Endothelial cell of umbilical vein (primary cell): ENCODE measurements at places on chromosomes 4 and X. TPM values are rescaled to one million over a fixed set of nuclear protein-coding genes. Genes with fewer than 3 reads are reported as not detected.

DNA sequence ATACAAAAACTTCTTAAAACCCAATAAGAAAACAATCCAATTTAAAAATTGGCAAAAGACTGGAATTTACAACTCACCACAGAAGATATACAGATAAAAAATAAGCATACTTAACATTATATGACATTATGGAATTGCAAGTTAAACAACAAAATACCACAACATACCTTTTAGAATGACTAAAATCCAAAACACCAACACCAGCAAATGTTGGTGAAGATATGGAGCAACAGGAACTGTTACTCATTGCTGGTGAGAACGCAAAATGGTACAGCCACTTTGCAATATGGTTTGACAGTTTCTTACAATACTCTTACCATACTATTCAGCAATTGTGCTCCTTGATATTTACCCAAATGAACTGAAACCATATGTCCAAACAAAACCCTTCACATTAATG, 112.4 kb downstream of the ADGRL3 start:
- no peak overlapping the region for H3K4me3 ChIP-seq
- H3K27ac ChIP-seq = no peak overlapping the region
- H3K27me3 ChIP-seq = no peaks in the 10 kb centered on the region
- H3K4me1 ChIP-seq = no peaks in the 10 kb centered on the region

DNA sequence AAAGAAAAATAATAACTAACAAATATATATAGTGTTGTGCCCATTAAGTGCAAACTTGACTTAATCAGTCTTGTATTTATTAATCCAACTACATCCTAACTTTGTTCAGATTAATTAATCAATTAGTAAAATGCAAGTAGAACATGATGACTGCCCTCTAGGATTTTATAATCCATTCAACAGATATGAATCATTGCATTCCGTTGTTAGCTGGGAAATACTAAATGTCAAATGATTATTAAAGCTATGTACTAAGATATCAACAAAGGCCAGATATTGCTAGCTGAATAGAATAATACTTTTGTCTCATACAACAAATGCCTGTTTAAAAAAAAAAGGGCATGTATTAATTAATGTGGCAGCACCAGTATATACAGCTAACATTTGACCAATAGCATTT, 1366.3 kb downstream of the STIM2 start:
- H3K36me3 ChIP-seq = no peaks in the 10 kb centered on the region
- H3K4me1 ChIP-seq = no peaks in the 10 kb centered on the region
- no peaks in the 10 kb centered on the region for H3K27me3 ChIP-seq
- no peak overlapping the region for H3K4me3 ChIP-seq
- no peak overlapping the region for H3K27ac ChIP-seq
- DNase-seq = no peak

DNA sequence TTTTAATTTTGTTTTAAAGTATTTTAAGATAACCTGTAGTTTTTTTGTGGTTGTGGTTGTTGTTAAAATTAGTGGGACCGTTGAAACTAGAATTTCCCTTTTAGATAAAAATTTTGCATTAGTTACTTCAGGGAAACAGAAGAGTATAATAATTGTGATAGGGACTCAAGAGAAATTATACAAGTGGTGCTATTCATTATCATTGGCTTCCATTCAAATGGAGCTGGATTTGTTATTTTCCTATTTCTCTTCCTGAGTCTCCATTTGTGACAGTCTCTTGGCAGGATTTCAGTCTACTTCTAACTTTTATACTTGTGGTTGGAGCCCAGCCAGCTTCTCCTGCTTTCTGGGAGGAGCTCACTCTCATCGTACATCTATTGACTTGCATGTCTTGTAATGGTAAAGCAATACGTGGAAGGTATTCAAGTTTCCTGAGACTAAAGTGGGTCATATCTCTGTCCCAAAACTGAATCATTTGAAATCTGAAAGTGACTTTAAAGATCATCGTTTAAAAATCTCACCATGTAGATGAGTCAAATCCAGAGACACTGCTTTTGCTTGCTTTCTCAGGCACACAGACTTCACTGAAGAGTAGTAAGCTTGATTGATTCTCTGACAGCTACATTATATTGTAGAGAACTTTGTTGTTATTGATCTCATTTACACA, 155.8 kb downstream of the RPA4 start:
- H3K4me3 ChIP-seq = no peak overlapping the region
- H3K36me3 ChIP-seq = no peaks in the 10 kb centered on the region
- H3K27ac ChIP-seq = no peak overlapping the region

DNA sequence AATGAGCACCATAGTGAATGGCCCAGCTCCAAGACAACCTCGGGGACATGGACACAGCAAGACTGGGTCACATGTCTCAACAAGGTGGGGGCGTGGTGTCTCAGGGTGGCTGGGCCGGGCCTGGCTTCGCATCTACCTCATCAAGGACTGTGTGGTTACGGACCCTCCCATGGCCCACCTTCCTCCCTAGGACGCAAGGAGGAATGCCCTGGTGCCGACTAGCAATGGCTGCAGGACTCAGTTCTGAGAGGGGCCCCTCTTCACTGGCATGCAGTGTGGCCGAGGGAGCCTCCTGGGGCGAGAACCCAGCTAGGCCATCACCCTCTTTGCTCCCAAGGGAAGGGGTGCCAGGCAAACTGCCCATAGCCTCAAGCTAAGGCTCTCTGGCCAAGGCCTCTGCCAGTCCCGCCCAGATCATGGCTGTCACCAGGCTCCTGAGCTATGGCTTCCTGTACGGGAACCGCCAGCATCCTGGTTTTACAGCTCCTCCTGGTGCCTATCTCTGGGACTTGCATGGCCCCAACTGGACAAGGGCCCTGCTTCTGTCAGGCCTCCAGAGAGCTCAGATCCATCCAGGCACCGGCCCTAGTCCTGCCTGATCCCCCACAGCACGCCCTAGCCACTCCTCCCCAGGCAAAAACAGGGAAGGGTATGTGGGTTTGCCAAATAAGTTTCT, 218.0 kb upstream of the AGTR2 start:
- no peak overlapping the region for H3K27ac ChIP-seq
- no peaks in the 10 kb centered on the region for H3K36me3 ChIP-seq
- no peak for DNase-seq
- no peaks in the 10 kb centered on the region for H3K4me1 ChIP-seq

GRCh38 chrX:16585486-16586376, 64.2 kb upstream of the S100G start:
- no peak overlapping the region for H3K4me3 ChIP-seq
- no peaks in the 10 kb centered on the region for H3K27me3 ChIP-seq
- no peak overlapping the region for H3K27ac ChIP-seq
- H3K36me3 ChIP-seq = no peaks in the 10 kb centered on the region

- H3K4me3 ChIP-seq = no peak overlapping the region
- H3K4me1 ChIP-seq = peaks cover 3% of the 10 kb centered on the region
- no peaks in the 10 kb centered on the region for H3K27me3 ChIP-seq
- no peak overlapping the region for H3K27ac ChIP-seq
- DNase-seq = no peak
Measured at GRCh38 chr4:105133976-105134375, 12.7 kb upstream of the TET2 start.

The ASB5 gene
- not detected in 2 replicates for polyA plus RNA-seq

The GAGE12E gene
- polyA plus RNA-seq = not detected in 2 replicates
